ENCODE measurements at places on chromosomes 6 and 20.

- no peak for DNase-seq
These were observed 181.9 kb downstream of the GMPR start for GRCh38 chr6:16420337-16420714.

GRCh38 chr6:53041356-53041755, 23.8 kb upstream of the FBXO9 start:
- DNase-seq = no peak

GRCh38 chr6:3429211-3429610, 27.6 kb downstream of the SLC22A23 start:
- no peak for DNase-seq

GRCh38 chr20:2729251-2729713, 36.7 kb downstream of the EBF4 start:
- no peak for DNase-seq

- no peak for DNase-seq
These were observed 9.1 kb downstream of the ATP9A start for GRCh38 chr20:51758978-51759544.

GRCh38 chr6:45812922-45813321, 202.7 kb downstream of the CLIC5 start:
- DNase-seq = no peak

- DNase-seq = peak; percentile 66
These were observed 584 bp downstream of the PTK7 start for GRCh38 chr6:43076464-43077332.

DNA sequence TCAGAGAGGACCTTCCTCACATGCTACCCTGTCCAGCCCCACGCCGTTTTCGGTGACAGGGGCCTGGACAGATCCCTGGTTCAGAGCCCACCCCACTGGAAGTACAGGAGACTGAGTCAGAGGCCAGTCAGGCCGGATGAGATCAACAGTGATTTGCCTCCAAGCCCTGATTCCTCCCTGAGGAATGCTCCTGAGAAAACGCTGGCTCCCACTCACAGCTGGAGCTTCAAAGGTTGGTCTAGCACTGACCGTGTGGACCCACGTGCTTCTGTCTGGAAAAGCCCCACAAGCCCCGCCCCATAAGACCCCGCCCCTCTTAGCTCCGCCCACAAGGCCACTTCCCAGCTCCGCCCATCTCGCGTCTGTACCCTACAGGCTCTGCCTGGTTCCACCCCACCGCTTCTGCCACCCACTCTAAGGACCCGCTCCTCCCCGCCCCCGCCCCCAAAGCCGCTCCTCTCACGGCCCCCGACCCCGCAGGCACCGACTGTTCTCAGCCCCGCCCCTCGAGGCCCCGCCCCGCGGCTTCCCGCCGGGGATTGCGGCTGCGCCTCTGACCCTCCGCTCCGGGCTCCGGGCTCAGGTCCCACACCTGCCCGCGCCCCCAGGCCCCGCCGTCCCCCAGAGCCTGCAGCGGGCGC, 64.9 kb upstream of the BHLHE23 start:
- DNase-seq = no peak

DNA sequence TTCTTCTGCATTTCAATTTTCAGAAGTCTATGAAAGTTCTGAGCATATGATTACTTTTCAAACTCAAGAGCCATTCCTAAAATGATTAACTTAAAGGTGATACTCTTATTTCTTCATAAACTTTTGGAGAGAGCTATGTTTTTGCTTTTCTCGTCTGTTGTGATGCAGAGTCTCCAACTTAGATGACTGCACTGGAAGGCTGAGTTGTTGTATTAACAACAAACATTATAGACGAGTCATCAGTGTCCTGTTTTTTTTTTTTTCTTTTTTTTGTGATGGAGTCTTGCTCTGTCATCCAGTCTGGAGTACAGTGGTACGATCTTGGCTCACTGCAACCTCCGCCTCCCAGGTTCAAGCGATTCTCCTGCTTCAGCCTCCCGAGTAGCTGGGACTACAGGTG, 101.9 kb downstream of the CD109 start:
- DNase-seq = no peak

GRCh38 chr6:155364844-155365437, 50.7 kb upstream of the TFB1M start:
- no peak for DNase-seq

- no peak for DNase-seq
These were observed 16.8 kb upstream of the MCM3 start for GRCh38 chr6:52301326-52301725.

DNA sequence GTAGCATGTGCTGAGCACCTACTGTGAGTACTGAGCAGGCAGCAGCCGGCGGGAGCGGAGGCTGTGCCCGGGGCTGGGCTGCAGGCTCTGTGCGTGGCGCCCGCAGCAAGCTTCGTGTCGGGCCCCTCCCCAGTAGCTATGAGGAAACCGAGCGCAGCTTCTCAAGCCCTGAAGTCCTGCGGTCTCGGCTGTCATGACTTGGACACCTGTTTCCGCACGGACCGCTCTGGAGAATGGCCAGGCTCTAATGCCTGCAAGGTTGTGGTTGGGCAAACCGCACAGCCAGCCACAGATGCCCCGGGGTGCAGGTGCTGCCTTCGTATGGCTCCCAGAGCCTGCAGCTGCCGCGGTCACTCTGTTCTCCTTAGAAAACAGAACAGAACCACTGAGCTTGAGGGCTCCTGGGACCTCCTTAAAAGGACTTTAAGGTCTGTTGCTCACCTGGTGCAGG, 33.7 kb downstream of the PYGB start:
- peak; percentile 83 for DNase-seq

DNA sequence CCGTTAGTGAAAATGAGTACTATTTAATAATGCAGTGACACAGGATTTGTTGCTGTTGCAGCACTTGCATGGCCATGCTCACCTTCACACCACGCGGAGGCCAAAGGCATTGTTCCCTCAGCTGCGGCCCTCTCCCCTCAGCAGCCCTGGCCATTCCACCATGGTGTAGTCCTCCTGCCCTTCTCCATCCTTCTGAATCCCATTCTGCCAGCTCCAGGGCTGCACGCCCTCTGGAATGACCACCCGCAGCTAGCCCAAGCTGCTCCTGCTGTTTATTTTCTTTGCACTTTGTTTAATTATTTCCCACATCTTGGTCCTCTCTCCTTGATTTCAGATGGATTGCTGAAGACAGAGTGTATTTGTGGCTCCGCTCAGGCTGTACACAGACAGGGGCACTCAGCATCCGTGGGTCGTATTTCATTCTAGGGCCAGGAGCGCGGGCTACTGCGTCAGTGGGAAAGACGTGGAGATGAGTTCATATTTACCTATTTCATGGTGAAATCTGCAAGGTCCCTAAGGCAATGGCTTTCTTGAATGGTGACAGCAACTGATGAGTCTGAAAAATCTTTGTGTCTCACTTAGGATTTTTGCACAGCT, 81.4 kb upstream of the DUSP22 start:
- DNase-seq = no peak

GRCh38 chr20:34449674-34450592, 66.3 kb upstream of the DYNLRB1 start:
- DNase-seq = no peak

- no peak for DNase-seq
These were observed 53.8 kb upstream of the MTRF1L start for GRCh38 chr6:153056308-153056707.

- DNase-seq = no peak
These were observed 139.2 kb downstream of the LRRC1 start for GRCh38 chr6:53934023-53934422.

DNA sequence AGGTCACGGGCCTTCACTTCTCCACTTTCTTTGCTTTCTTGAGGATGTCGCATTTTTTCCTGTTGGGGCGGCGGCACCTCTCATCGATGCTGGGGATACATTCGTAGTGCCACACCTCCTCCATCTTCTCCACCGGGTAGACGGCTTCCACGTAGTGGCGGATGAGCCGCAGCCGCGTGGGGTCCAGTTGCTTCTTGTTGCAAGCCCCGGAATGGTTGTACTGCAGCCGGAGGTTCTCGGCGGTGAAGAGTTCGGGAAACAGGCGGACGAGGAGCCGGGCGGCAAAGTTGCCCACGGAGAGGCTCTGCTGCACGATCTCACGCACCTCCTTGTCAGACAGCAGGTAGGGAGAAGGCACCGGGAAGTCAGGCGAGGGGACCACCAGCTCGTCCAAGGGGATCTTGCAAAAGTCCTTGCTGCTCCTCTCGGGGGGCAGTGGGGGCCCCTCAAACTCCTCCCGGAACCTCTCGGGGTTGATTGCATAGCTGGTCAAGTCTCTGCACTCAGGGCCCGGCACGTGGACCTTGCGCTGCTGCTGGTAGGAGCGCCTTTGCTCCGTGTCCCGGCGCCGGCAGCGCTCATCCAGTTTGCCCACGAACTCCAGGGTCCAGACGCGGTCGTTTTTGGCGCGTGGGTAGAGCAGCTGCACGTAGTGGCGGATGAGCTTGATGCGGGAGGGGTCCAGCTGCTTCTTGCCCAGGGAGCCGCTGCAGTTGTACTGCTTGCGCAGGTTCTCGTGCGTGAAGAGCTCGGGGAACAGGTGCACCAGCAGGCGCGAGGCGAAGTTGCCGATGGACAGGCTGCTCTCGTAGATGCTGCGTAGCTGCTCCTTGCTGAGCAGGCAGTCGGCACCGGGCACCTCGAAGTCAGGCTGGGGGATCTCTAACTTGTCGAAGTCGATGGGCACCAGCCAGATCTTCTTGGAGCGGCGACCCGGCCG, 41.0 kb downstream of the MTRES1 start:
- DNase-seq = no peak

DNA sequence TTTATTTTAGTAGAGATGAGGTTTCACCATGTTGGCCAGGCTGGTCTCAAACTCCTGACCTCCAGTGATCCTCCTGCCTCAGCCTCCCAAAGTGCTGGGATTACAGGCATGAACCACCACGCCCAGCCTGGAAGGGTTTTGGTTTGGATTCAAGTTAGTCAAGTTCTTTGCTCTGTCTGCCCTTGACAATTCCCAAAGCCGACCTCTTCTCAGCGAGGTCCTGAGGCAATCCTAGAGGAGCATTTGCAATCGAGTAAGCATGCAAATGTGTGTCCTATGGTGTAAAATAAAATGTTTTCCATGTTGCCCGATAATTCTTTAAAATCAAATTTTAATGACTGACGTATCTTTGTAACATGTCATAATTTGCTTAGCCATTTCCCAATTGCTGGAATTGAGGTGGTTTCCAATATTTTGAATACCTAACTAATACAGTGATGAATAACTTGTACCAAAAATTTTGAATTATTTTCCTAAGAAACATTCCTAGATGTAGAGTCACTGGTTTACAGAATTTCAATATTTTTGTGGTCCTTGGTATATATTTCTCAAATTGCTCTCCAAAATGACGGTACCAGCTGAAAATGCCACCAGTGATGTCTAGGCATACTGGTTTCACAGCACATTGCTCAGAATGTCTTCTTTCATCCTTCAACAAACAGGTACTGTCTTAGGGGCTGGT, 38.7 kb downstream of the GTF2H5 start:
- DNase-seq = no peak

DNA sequence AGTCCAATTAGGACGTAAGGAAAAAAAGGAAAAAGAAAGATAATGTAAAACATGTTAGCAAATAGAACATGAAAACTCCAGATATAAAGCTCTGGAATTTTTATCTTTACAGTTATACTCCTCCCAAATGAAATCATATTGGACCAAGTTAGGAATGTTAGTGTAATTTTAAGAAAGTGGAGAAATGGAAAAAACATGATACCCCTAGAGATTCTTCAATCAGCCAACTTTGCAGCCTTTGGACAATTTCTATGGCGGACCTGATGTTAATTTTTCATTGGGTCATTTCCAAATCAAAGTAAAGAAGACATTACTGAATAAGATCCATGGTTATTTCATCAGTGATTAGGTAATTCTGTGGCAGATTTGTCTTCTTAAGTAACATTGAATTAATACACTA, 748.7 kb downstream of the RFPL4B start:
- DNase-seq = no peak

DNA sequence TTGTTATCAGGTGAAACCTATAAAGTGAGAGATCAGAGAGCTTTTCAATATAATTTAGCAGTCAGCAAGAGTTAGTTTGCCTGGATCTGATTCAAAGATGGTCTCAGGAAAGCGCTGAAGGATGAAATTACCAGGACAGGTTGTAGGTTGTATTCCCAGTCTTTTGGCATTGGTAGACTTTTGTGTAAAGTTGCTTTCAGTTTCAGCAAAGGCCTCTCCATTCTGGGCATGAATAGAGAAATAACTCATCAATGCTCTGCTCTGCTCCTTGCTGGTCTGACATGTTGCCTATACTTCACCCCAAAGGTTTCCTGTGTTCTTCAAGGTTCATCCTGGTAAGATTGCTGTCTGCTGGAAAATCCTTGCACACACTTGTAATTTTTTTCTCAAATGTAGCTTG, 714.8 kb downstream of the EPM2A start:
- no peak for DNase-seq

DNA sequence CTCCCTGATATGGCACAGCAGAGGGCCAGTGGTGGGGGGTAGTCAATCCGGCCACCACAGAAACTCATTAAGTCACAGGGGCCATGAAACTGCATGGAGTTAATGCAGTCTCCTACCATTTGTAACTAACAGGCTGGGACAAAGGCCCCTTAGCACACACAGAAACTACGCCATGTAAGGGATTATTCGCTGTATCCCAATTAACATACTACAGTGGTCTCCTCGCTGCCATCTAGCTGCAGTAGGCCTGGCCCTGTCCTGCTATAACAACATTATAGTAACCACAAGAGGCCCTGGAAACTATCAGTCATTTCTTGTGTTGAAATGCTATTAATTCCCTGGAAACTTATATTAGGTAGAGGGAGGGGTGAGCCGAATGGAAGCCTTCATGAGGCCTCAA, 72.3 kb upstream of the CCN2 start:
- DNase-seq = no peak

GRCh38 chr20:35284267-35284991, at the start of gene EIF6:
TSS of gene EIF6 (minus strand) at chr20:35284772. CDS start at chr20:35284487, 285 bp downstream.
- DNase-seq = peak; percentile 73

DNA sequence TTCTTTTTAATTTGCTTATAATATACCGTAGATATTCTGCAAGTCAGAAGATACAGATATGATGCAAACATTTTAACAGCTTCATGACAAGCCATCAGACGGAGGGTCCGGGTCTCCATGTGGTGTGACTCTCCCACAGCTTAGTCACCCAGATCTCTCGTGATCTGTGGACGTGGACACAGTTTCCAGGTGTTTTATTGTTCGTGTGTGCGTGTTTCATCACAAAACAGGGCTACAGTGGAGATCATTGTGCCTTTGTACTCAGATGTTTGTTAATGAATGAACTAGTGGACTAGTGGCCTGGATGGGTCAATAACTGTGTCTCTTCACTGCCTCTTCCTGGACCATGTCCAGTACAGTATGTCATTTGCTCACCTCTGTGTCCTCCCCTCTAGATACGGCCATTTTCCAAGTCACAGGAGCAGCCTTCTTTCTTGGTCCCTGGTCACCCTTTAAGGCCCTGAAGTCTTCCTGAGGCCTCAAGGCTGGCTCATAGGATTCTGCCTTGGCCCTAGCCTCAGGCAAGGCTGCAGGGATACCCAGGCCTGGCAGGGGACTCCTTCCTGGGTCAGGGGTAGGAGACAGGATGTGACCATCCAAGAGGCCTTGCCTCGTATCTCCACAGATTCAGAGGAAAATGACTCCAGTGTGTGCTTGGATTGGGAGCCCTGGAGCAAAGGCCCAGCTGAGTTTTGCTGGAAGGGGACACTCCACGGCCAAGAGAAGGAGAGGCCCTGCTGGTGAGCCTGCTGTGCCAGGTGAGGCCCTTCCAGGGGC, 4.6 kb downstream of the ADIG start:
- no peak for DNase-seq
